ENCODE measurements at places on chromosomes 6 and 20.

DNA sequence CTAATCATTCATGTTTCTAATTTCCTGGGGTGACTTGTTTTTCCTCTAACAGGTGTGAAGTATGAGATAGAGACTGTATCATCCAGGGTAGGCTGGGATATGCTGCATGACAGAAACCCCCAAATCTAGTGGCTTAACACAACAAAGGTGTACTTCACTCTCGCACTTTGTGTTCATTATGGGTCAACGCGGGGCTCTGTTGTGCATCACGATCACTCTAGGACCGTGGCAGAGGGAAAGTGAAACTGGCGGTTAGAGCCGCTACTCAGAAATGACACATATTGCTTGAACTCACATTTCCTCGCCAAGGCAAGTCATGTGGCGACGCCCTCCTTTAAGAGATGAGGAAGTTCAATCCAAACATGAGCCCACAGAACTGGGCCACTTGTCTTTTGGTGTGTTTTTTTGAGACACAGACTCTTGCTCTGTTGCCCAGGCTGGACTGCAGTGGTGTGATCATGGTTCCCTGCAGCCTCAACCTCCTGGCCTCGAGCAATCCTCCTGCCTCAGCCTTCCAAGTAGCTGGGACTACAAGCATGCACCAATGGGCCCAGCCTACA, 41.3 kb downstream of the PCNA start:
- DNase-seq = peak; percentile 35

GRCh38 chr20:62498874-62499273, 23.1 kb upstream of the GATA5 start:
- no peak for DNase-seq

DNA sequence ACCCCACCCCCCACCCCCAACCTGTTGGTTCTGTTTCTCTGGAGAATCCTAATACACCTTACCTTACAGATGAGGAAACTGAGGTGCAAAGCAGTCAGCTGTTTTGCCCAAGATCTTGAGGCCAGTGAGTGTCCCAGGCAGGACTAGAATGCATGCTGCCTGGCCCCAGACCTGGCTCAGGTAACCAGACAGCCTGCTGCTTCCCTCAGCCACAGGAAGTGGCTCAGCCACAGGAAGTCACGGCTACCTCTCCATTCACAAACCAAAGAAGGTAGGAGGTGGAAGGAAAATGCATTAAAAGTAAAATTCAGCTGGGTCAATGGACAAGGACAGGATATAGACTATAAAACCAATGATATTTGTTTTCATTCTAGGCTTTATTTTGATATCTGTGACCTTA, 517.6 kb downstream of the CD83 start:
- no peak for DNase-seq

- DNase-seq = no peak
Measured at GRCh38 chr20:41599699-41600104, 18.5 kb downstream of the CHD6 start.

GRCh38 chr6:72739368-72739779, 117.5 kb downstream of the KCNQ5 start:
- DNase-seq = no peak

GRCh38 chr6:90101403-90101802, 195.2 kb downstream of the BACH2 start:
- no peak for DNase-seq

Data from tongue (tissue), 3 donors.